ENCODE measurements at places on chromosomes 13 and 19.

- no peak for DNase-seq
Measured at GRCh38 chr13:110162866-110163658, 143.9 kb downstream of the COL4A1 start.

DNA sequence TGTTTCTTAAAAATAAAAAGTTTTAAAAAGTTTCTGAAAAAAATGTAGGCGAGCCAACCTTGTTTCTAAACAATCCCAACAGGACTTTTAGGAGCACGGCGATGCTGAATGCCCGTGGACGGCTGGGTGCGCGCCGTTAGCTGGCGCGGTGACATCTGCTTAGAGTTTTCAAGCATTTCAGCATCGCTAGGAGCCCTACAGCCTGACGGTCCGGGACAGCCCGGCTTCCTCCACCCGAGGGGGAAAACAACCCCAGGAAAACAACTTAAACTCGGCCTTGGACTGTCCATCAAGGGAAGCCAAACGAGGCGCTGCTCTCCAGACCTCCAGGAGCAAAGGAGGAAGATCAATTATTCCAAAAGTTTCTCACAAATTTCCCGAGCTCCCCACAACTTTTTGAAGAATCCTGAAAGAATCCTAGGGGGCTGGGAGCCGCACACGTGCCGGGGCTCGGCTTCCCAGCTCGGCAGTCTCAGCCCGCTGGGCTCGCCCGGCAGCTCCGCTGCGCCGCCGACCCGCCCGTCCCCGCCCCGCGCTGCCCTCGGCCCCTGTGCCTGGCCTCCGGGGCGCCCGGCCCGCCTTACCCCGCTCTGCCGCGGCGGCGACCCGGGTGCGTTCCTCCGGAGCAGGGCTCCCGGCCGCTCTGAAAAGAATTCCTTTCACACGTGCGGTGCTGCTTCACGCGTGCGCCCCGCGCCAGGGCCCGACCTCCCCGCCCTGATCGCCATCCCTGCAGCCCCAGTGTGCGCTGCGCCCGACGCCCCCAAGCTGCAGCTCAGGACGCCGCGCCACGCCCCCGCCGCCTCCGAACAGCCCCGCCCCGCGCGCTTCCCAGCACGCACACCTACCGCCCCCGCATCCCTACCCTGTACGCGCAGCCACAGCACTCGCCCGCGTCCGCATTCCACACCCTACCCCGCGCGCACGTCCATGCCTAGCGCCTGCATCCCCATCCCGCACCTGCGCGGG, at the start of gene GJA3:
Gene GJA3, minus strand, starts transcription at position 747 of the 969 bp plus-strand sequence. CDS start 17,764 bp downstream, outside the sequence.
- DNase-seq, result peak; percentile 22

GRCh38 chr19:46351241-46352041, 4.6 kb downstream of the PPP5C start:
- no peak for DNase-seq

DNA sequence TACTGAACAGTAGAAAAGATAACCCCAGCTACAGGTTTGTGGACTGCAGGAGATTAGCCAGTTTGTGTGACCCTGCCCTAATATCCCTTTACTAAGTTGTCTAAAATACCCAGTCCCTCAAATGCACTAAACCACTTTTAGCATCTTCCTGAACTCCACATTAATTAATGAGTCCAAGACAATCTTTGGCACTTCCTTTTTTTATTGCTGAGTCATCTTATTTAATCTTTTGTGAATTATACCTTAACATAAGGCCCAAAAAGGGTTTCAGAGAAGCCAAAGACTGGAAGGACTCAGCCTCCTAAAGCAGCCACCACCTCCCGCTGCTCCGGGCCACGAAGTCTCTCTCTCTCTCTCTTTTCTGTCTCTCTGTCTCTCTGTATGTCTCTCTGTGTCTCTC, 48.8 kb upstream of the PDCD5 start:
- DNase-seq, result no peak

- DNase-seq, result peak; percentile 81
Measured at GRCh38 chr19:52535771-52536447, 8.4 kb downstream of the ZNF808 start.

DNA sequence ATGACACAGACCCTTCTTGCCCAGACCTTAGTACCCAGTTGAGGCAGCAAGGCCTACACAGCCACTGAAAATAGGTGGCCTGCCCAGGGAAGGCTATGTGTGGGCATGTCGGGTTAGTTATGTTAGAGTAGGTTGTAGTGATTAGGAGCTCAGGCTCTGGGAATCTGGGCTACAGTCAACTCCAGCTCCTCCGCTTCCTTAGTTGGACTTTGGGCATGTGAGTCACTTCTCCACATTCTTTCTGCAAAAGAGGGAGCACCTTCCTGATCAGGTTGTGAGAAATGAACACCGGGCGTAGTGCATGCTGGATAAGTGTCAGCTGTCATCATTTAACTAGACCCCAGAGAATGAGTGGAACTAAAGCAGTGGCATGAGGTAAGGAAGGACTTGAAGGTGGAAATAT, 64.8 kb downstream of the ARHGAP35 start:
- DNase-seq, result no peak

DNA sequence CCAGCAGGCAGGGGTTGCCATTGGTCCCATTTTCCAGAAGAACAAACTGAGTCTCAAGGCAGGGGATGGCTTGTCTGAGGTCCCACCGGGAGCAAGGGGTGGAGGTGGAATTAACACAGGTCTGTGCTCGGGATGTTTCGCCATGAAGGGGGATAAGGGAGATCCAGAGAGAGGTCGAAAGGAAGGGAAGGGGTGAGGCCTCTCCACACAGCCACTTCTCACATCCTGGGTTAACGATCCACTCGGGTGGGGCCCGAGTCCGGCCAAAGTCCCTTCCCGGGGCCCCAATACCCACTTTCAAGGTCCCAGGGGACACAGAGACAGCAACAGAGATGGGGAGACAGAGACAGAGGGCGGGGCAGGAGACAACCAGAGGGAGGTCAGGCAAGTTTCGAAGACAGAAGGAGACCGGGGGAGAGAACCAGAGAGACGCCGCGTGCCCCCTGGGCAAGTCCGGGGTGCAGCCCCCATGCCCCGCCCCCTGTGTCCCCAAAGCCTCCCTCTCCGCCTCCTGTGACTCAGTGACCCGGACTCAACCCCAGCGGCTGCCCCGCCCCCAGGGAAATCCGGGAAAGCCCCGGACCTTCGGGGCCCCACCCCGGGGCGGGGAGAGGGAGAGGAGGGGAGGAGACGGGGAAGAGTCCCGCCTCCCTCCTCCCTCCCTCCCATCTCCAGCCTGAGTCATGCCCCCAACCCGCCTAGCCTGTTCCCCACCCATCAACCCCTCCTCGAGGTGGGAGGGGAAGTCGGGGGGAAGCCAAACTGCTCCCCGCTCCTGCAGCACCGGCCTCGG, 1.4 kb upstream of the BCL3 start:
- DNase-seq, result peak; percentile 93

DNA sequence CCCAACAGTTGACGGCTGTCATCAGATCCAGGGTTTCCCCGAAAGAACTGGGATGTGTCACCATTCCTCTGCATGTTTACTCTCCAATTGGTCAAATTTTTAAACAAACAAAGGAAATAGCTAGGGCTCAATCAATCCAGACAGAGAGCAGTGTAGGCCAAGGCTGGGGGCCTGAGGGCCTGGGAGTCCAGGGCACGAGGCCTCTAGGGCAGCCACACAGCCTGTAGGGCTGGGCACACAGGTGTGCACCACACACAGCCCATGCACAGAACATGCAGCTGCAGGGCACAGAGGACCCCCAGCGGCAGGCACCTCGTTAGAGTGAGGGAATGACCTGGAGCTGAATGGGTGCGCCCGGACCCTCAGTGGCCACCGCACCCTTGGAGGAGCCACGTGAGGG, 9.5 kb downstream of the MIER2 start:
- no peak for DNase-seq

GRCh38 chr13:24063281-24063877, 97.1 kb upstream of the SPATA13 start:
- no peak for DNase-seq

GRCh38 chr19:18682807-18683108, 722 bp upstream of the CRTC1 start:
- DNase-seq, result no peak

DNA sequence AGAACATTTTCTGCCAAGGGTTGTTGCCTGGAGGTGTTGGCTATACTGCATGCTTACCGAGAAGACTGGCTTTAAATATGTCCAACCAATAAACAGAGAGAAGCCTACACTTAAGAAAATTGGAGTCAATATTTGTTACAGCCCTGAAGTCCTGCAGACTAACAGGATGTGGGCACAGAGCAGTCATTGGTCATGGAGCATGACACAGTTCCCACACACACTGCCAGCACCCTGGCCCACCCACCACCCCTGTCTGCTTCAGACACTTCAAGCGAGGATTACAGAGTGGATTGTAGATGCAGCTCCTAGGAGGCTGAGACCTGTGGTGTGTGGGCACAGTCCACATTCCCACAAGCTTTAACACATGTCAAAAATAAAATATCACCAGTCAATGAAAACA, 21.0 kb upstream of the SERP2 start:
- no peak for DNase-seq

DNA sequence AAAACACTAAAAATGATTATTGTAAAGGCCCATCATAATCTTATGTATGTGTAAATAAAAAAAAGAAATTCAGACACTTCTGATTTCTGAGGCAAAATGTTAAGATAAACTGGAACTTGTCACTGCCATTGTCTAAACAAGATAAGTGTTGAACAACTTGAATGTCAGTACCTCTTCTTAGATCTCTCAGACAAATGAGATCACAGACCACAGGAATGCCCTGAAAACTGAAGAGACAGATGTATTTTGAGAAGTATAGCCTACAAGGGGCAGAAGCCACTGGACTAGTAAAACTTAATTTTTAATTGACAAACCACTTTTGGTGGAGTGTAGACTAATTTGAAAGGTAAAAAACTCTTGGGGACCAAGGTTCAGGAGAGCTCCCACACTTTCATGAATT, 375.5 kb upstream of the SLITRK5 start:
- no peak for DNase-seq

DNA sequence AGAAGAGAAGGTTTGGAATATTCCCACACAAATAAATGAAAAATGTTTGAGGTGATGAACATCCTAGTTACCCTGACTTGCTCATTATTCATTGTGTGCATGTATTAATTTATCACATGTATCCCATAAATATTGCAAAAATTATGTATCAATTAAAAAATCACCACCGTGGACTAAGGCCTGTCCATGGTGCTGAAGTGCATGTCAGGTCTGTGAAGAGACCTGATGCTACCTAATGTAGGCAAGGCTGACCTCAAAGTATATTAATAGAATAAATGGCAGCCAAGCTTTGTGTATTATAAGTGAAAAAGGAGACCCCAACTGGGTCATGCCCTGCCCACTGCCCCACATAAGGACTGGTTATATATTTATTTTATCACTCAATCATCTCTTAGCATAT, 34.4 kb upstream of the ZNF835 start:
- no peak for DNase-seq

DNA sequence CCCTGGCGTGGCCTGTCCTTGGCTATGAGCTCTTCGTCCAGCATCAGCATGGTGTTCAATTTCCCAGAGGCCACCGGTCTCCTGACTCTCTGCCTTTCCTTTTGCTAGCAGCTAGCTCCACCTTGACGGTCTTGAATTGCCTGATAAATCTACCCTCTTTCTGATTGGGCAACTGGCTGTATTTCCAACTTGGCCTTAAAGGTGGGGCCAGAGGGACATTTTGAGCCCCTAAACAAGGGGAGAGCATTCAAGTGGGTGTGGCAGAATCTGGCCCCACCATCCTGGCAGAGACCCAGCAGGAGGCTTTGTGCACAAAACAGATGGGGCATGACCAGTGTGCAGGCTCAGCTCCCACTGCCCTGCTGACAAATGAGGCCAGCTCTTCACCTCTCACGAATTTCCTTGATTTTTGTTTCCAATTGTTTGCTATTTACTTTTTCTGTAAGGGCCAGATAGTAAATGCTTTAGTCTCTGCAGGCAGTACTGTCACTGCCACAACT, 148.9 kb upstream of the VSTM2B start:
- no peak for DNase-seq

DNA sequence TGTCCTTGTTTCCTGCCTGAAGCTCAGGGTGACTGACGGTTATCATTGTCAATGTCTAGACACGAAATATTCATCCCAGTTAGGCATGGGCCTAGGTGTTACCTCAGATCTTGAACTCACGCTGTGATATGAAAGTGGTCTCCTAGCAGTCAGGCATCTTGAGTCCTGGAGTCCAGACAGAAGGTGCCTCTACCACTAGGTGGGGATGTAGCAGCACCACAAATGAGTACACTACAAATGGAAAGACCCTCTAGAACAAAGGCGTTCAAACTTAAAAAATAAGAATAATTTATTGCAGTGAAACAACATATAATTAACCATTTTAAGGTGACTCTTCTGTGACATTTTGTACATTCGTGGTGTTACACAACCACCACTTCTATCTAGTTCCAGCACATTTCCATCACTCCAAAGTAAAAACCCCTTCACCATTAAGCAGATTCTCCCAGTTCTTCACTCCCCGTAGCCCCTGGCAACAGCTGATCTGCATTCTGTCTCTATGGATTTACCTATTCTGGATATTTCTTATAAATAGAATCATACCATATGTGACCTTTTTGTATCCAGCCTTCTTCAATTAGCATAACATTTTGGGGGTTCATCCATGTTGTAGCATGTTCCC, 11.9 kb upstream of the FRY start:
- no peak for DNase-seq

GRCh38 chr19:12800923-12801465, 606 bp downstream of the PRDX2 start:
- DNase-seq, result no peak

DNA sequence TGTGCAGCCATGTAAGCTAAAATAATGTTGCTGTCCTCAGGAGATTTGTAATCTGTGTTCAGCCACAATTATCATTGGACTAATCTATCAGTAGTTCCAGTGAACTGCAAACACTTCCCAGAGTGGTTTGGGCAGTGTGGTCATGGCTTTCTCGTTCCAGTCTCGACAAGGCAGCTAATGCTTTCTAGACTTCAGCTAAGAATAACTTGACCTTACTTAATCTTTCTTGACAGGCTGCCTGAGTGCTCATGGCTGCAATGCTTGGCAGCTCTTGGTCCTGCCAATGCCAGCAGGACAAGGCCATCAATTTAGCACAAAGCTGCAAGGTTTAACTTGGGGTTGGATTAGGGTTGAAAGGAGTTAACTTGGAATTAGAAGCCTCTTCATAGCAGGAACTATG, 32.8 kb downstream of the ATP12A start:
- no peak for DNase-seq

DNA sequence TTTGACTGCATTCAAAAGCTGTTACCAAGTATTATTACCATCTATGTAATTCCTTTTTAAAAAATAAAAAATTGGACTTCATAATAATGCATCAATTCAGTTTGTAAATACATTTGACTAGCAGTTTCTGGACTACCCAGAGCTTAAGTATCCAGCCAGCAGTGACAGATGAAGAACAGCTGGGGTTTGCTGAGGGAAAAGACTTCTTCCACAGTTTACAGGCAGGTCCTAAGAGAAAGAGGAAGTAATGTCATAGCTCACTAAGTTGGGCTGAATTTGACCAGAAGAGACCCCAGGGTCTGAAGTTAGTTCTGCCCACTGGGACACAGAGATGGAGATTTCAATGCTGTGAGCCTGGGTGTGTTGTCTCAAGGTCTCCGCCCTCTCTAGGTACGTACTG, 96.4 kb downstream of the MBNL2 start:
- DNase-seq, result no peak

DNA sequence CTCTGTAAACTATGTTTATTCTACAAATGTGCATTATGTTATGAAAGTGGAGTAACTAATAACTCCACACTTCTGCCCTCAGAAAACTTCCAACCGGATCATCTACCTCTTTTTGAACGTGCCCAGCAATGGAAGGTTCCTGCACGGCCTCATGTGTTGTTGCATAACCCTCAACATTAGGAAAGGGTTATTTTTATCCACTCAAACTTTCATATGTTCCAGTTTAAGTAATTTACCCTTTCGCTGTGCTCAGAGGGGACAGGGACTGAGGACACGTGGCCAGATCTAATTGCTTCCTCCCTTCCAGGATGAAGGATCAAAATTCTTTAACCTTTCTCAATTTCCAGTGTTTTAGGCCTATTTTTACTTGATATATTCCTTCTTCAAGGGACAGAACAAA, 29.6 kb downstream of the IRS2 start:
- DNase-seq, result no peak
